Spleen (tissue), 13 donors: ENCODE measurements at places on chromosomes 12 and 14. TPM values are rescaled to one million over a fixed set of nuclear protein-coding genes. Genes with fewer than 3 reads are reported as not detected.

- DNase-seq = no peak
These were observed 397.4 kb downstream of the ADAMTS20 start for GRCh38 chr12:43154498-43155045.

The IL22 gene
- not detected for total RNA-seq

DNA sequence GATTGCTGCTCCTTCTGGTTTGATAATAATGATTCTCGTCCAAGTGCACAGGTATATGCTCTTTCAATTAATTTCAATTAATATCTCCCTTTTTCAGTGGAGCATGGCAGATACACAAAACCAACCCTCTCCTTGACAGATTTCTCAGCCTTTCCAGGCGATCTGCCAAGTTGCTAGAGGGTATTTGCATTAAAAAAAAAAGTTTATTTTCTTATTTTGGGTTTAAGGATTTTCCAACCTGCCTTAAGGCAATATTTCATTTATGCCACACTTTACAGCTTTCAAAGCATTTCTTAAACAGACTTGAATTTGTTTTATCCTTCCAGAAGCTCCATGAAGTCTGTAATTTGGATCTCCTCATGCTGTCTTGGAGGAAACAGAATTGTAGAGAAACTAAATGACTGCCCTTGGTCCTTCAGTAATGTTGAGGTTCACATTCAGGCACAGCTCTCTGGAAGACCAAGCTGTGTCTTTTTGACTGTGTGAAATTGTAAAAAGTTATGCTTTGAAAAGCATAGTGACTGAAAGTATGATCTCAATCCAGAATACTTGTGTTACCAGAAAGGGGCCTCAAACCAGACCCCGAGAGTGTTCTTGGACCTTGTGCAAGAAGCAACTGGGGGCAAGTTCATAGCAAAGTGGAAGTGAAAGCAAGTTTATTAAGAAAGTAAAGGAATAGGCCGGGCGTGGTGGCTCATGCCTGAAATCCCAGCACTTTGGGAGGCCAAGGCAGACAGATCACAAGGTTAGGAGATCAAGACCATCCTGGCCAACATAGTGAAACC, 2.3 kb downstream of the DGLUCY start:
- DNase-seq = no peak

DNA sequence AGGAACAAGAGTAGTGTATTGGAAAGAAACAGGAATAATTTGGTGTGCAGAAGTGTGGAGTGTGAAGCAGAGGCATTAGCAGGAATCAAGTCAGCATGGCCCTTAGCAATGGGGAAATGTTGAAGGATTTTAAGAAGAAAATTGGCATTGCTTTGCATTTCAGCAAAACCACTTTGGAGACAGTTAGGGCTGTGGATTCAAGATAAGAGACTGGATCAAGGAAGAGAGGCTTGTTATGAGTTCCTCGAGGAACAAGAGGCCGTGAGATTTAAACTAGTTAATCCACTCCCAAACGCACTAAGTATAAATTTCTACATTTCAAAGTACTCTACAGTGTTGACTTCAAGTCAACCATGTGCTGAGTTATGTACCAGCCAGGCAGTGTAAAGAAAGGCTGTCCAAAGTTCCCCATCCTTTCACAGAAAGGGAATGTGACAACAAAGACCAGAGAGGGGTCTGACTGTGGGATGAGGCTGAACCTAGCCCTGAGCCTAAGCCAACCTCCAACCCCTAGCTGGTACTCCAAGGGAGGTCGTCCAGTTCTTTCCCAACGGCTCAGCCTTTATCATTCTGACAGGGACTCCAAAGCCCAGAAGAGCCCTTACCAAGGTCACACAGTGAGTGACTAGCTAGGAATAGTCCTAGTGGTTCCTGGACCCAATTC, 91.2 kb upstream of the BMP4 start:
- no peak for DNase-seq

DNA sequence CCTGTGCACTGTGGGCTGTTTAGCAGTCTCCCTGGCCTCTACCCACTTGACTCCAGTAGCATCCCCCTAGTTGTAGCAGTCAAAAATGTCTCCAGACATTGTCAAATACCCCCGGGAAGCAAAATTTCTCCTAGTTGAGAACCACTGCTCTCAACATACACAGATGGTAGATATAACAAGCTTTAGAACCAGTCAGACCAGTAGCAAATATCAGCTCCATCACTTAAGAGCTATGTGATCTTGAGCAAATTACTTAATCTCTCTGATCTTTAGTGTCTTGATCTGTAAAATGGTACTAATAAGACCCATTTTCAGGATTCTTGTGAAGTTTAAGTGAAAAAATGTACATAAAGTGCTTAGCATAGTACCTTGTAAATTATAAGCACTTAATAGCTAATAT, 96.2 kb downstream of the DUSP6 start:
- DNase-seq = no peak
